Fibroblast of upper back skin (primary cell): ENCODE measurements at places on chromosomes 1 and 21.

DNA sequence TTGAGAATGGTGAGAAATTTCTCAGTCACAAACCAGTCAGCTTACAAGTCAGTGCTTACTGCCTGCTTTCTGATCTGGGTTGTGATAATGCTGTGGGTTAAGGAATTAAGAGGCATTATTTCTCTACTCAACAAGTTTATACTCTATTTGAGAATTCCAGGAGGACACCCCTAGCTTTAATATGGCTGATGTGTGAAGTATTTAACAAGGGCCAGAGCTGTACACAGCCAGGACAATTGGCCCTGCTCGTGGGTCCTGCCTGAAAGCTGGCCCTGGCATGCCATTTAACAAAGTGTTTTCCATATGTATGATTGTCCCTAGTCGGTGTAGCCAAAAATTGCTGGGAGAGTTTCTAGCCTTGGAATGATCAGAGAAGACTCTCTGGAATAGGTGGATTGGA lies 43.2 kb downstream of the HHAT start:
- DNase-seq: no peak

GRCh38 chr1:174204697-174205308 lies 45.5 kb downstream of the RABGAP1L start:
- no peak for DNase-seq

DNA sequence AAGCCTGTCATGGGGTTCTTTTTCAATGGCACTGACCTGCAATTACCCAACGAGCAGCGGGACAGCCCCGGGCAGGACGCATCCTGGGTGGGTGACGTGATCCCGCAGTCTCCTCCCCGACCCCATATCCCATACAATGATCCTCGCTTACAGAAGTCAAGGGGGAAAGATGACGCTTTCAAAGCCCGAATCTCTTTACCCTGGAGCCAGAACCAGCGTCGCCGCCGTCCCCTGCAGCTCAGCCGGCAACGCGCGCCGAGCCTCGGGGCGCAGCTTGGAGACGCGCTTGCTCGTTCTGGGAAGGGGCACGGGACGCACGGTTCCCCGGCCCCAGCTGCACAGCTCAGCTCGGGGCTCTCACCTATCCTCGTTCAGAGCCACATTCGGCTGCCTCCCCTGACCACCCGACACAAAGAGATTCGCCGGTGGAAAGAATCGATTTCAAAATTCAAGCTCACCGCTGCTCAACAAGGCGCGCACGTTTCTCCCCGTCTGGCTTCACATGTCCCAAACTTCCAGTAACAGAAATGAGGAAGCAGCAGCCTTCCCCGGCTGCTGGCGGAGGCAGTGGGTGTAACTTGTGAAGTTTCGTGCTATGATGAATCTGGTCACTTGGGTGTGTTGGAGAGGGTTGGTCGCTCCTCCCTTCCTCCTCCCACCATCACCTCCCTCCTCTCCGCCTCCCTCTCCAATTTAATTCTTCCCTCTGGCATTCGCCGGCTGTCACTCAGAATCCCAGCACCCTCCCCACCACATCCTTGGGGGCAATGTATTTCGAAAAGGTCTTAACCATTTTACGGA lies at the start of gene TIAM1:
TSS of gene TIAM1 (minus strand) at position 582 of the 801 bp plus-strand sequence. CDS start 77,289 bp downstream, outside the sequence.
- DNase-seq: peak; percentile 75

DNA sequence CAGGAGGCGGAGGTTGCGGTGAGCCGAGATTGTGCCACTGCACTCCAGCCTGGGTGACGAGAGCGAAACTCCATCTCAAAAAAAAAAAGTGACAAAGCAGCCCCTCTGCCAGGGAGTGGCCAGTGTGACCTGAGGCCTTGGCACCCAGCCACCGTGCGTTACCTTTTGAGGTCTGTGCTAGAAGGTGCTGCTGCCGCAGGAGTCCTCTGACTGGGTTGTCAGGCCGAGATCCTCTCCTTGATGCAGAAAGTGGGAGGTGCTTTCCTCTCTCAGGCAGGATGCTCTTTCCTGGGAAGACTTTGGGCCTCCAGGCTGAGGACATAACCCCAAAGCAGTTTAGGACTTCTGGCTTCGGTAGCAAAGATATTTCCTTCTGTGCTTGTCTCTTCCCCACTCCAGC lies 280.5 kb upstream of the VAMP3 start:
- DNase-seq: no peak

GRCh38 chr1:60637651-60638050 lies 444.7 kb upstream of the NFIA start:
- DNase-seq: peak; percentile 2

DNA sequence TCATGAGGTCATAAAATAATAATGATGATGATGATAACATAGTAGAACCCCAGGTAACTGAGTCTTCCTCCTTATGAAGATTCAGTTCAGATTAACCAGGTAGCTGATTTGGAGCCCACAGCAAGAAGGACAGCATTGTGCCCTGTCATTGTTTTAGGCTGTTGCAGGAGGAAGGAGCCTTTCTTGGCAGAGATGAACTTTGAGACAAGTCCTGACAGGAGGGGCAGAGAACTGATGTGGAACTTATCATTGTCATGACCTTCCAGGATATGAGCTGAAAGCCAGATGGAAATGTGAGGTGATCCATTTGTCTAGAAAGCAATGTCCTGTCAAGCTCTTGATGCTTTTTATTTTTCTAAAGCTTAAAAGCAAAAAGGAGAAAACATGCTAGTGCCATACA lies 132.6 kb upstream of the COA6 start:
- no peak for DNase-seq

- DNase-seq: peak; percentile 86
Measured at GRCh38 chr1:62621907-62622306, 24.6 kb downstream of the ANGPTL3 start.

- DNase-seq: peak; percentile 95
Measured at GRCh38 chr1:119674835-119675289, 26.8 kb upstream of the ZNF697 start.

DNA sequence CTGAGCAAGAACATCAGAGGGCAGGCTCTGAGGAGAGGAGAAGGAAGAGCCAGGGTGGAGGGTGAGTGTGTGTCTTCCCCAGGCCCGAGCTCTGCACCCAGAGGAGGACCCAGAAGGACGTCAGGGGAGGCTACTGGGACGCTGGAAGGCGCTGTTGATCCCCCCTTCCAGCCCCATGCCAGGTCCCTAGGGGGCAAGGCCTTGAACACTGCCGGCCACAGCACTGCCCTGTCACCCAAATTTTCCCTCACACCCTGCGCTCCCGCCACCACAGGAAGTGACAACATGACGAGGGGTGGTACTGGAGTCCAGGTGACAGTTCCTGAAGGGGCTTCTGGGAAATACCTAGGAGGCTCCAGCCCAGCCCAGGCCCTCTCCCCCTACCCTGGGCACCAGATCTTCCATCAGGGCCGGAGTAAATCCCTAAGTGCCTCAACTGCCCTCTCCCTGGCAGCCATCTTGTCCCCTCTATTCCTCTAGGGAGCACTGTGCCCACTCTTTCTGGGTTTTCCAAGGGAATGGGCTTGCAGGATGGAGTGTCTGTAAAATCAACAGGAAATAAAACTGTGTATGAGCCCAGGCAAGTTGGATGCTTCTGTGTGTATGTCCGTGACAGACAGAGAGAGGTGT lies 17.1 kb downstream of the BCAN start:
- no peak for DNase-seq

DNA sequence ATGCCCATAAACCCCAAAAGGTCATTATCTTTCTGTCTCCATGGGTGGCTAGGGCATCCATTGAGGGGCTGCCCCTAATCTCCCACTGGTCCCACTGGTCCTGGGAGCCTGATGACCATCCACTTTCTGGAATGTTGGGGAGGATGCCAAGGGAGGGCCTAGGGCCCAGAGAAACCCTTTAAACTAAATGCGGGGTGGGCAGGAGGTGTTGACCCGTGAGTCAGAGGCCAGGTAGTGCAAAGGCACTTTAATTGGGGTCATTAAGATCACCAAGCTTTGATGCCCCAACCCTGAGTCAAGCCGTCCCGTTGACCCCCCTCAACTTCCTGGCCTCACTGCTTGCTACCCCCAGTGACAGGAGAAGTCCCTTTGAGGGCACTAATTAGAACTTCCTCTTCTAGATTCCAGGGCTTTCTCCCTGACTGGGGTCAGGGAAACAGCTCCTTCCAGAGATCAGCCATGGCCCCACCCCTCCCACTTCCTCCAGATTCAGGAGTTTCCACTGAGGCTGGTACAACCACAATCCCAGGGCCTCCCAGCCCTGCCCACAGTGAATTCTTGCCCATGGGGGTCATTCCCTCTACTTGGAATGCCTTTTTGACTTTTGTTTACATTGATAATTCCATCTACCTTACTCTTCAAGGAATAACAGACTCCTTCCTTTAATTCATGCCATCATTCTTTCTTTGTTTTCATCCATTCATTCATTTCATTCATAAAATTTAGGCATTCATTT lies 15.5 kb upstream of the SERINC2 start:
- DNase-seq: peak; percentile 56

- no peak for DNase-seq
Measured at GRCh38 chr1:47514229-47514628, 76.4 kb downstream of the FOXD2 start.

DNA sequence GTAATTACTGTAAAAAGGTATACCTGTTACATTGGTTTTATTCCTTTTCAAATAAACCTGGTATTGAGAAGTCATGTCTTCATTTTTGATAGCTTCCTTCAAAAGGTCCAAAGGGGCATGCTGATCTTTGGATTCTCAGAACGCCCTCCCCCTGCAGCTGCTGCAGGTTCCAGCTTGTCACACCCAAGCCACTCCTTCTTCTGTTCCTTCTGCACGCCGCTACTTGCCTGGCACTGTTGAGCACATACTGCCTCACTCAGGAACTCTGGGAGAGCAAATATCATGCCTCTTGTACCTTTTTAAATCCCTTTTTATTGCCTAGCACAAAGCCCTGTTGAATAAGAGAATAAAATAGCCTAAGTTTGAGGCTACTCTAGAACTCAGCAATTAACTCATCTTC lies 136.9 kb downstream of the BARHL2 start:
- DNase-seq: no peak

- no peak for DNase-seq
Measured at GRCh38 chr1:193451606-193452005, 265.2 kb upstream of the B3GALT2 start.

GRCh38 chr1:95118710-95119109 lies 1.6 kb downstream of the TLCD4 start:
- no peak for DNase-seq
